ENCODE measurements at places on chromosomes 5 and 9.

DNA sequence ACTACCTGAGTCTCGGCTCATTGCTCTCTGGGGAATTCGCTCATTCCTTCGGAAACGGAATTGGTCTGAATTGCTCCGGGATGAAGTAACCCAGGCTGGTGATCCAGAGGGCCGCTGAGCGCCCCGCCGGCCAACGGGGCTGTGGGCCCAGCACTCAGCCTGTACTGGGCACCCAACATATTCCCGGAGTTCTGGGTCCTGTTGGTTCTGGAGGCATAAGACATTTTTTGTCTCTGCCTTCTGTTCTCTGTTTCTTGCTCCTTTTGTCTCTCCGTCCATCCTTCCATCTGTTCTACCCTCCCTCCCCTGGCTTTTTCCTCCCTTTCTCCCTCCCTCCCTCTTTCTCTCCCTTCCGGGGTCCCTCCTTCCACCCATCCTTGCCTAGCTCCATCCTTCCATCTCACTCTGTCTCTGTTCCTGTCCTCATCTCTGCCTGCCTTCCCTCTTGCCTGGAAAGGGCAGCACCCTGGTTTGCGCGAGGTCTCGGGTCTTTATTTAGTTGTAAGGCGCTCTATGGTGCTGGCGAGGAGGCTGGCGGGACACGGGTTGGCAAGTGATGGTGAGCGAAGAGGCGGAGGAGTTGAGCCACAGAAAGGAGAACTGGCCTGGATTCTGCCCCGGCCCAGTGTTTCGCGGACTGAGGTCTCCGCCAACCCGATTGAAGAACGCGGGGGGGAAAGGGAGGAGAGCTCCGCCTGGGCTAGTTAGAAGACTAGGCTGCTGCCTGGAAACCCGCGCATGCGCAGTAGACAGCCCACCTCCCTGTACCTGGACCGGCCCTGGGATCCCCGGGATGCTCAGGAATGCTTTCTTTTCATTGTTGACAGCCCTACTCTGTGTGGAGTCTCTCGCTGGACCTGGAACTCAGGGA is 1468.0 kb downstream of the FOXD4L5 start:
- H3K27me3 ChIP-seq, result peaks cover 6% of the 10 kb centered on the region
- peak; percentile 43 for DNase-seq
- H3K4me3 ChIP-seq, result peak overlapping the region; percentile 34
- peaks cover 16% of the 10 kb centered on the region for H3K4me1 ChIP-seq
- no peak overlapping the region for H3K27ac ChIP-seq
- no peaks in the 10 kb centered on the region for H3K36me3 ChIP-seq

DNA sequence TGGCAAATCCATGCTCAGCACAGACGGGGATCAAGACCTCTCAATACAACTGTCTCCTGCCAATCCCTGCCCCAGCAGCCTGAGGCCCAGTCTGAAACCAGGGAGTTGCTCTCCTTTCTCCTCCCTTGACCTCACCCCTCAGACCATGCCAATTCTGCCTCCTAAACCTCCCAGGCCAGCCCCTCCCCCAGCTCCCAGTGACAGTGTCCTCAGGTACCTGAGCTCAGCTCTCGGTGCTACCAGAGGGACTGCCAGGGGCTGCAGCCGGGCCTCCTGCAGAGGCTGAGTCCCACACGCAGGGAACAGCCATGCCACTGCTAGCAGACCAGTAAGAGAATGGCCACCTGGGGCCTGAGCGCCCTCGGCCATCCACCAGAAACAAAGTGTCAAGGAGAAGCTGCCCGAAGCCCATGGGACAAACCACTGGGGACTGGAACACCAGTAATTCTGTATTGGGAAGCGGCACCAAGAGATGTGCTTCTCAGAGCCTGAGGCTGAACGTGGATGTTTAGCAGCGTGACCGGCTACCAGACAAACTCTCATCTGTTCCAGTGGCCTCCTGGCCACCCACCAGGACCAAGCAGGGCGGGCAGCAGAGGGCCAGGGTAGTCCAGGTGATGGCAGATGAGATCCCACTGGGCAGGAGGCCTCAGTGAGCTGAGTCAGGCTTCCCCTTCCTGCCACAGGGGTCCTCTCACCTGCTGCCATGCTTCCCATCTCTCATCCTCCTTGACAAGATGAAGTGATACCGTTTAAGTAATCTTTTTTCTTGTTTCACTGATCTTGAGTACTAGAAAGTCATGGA is 557 bp upstream of the IL3 start:
- no peak for DNase-seq
- H3K4me1 ChIP-seq, result peaks cover 69% of the 10 kb centered on the region
- H3K27ac ChIP-seq, result no peak overlapping the region
- no peak overlapping the region for H3K4me3 ChIP-seq
- H3K36me3 ChIP-seq, result no peaks in the 10 kb centered on the region

DNA sequence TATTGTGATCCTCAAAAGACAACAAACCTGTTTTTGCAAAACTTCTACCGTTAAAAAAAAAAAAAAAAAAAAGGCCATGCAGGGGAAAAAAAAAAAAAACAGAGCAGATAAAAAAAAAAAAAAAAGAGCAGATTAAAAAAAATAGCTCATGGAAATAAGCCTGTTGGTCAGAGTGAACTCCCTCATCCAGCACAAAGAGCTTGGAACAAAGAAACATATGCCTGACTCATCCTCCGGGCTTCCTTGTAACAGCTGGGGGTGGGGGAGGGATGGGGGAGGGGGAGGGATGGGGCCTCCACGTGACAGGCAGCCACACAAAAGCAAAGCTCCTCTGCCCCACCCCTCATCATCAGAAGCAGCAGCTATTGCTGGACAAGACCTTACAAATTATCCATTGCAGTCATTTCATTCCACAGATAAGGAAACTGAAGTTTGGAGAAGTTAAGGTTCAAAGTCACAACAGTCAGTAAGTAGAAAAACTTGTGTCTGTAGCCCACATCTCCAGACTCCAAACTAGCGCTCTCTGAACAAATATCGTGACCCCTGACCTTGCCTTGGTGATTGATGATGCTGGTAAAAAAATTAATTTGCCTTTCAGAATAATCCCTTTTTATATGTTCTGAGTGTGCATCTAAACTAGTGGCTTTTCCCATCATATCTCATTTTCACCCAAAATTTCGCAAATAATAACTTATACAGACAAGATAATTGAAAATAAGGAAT is 38.9 kb downstream of the SLC35D2 start:
- no peak for DNase-seq
- no peak overlapping the region for H3K27ac ChIP-seq
- H3K4me1 ChIP-seq, result no peaks in the 10 kb centered on the region
- no peak overlapping the region for H3K4me3 ChIP-seq

DNA sequence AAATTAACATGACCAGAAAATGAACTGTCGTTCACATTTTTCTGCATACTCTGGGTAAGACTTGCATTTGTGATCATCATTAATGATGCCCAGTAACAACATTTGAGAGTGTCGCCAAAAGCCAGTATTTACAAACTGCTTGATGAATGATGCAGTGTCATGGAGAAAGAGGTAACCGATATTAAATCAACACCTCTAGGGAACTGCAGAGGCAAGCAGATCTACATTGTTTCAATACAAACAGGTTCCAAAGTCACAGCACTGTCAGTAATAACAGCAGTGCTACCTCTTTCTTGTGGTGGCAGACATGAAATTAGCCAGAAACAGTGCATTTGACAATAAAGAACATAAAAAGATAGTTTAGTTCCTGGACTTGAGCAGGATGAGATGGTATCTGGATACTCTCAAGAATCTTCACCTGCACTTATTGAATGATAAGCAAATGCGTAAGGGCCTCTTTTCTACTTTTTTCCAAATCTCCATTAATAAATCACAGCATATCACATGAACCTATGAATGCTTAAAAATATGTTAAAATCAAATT is 456.6 kb downstream of the ARHGEF28 start:
- H3K36me3 ChIP-seq, result no peaks in the 10 kb centered on the region
- no peaks in the 10 kb centered on the region for H3K4me1 ChIP-seq
- H3K27ac ChIP-seq, result no peak overlapping the region
- H3K4me3 ChIP-seq, result no peak overlapping the region
- no peaks in the 10 kb centered on the region for H3K27me3 ChIP-seq

DNA sequence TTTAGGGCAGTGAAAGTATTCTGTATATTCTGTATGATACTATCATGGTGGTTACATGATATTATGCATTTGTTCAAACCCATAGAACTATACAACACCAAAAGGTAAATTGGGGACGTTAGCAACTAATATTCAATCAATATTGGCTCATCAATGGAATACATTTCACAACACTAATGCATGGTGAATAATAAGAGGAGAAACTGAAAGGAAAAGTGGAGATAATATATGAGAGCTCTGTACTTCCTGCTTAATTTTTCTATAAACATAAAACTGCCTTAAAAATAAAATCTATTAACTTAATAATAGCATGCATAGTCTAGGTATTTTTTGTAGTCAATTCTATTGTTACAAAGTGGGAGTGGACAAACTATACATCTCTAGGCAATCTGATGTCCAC is 66.3 kb downstream of the TRIM32 start:
- H3K4me1 ChIP-seq, result no peaks in the 10 kb centered on the region
- H3K27ac ChIP-seq, result no peak overlapping the region
- no peaks in the 10 kb centered on the region for H3K36me3 ChIP-seq
- no peak for DNase-seq
- no peak overlapping the region for H3K4me3 ChIP-seq

DNA sequence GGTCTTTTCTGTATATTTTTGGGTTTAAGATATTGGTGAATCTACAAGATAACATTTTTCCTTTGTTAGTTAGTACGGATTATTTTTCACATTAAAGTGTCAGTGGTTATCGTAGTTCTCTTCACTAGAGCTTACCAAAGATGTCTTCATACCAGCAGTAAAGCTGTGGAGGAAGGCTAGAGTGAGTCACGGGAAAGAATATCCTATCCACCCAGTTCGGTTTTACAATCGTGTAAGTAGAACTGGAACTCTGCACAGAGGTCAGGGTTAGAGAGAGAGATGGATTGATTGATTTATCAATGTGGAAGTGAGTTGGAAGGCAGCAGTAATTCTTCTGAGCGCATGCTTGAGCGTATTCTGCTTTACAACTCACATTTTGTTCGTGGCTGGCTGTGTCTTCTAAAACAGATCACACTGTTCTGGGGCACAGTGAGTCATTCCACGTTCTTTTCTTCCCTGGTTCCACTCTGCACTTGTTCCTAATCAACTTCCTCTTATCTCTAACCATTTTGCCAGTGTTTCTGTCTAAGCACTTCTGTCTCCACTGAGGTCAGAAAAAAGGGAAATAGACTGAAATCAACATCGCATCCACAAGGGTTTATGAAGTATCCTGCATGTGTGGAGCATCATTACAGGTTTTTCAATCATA is 86.5 kb upstream of the ARRDC3 start:
- no peak overlapping the region for H3K27ac ChIP-seq
- H3K4me3 ChIP-seq, result no peak overlapping the region
- no peaks in the 10 kb centered on the region for H3K27me3 ChIP-seq

DNA sequence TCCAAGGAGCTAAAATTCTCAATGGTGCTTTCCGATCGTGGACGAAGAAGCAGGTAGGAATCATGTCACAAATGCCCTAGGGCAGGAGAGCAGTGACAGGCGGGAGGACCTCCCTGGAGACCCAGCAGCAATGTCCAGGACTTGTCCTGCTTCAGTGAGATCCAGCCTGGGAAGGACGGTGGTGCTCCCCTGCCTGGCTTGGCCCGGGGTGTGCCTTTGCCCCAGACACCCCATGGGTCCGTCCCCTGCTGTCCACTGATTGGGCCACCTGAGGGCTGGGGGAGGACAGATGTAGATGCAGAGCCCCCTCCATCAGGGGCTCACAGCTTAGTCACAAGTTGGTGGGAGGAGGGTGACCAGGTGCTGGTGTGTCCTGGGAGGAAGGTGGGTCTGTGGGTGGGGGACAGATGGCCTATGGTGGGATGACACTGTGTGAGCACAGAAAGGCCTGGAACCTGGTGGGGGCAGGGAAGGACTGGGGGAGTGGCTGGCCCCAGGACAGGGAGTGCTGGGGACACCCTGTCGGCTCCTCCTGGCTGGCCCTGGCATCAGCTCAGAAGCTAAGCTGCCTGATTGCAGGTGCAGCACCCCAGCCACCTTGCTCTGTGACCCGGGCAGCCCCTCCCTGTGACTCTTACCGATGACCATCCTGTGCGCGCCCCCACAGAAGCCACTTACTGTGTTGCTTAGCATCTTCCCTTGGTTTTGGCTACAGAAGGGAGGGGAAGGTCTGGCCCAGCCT is 82.0 kb downstream of the PHF2 start:
- no peak overlapping the region for H3K27ac ChIP-seq
- no peak for DNase-seq
- H3K4me1 ChIP-seq, result no peaks in the 10 kb centered on the region
- H3K4me3 ChIP-seq, result no peak overlapping the region
- peaks cover 74% of the 10 kb centered on the region for H3K36me3 ChIP-seq

GRCh38 chr5:56494300-56494731 is 261.2 kb upstream of the ANKRD55 start:
- H3K36me3 ChIP-seq, result no peaks in the 10 kb centered on the region
- peaks cover 18% of the 10 kb centered on the region for H3K4me1 ChIP-seq
- no peak for DNase-seq
- H3K27me3 ChIP-seq, result no peaks in the 10 kb centered on the region
- H3K27ac ChIP-seq, result no peak overlapping the region

DNA sequence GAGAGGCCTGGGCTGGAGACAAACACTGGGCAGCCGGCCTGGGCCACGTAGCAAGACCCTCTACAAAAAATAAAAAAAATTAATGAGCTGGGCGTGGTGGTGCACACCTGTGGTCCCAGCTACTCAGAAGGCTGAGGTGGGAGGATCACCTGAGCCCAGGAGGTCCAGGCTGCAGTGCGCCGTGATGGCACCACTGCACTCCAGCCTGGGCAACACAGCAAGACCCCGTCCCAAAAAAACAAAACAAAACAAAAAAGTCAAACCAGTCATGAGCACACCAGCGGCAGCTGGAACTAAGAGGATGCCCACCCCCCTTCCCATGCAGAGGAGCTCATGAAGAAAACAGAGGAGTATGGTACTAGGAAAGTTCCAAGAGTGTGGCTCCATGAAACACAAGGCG is 2.2 kb upstream of the UBAC1 start:
- H3K4me1 ChIP-seq, result peaks cover 46% of the 10 kb centered on the region
- no peak overlapping the region for H3K27ac ChIP-seq
- H3K4me3 ChIP-seq, result no peak overlapping the region
- DNase-seq, result no peak
- H3K27me3 ChIP-seq, result no peaks in the 10 kb centered on the region
- H3K36me3 ChIP-seq, result no peaks in the 10 kb centered on the region

GRCh38 chr9:4086119-4087090 is 213.5 kb downstream of the GLIS3 start:
- no peak for DNase-seq
- H3K27ac ChIP-seq, result no peak overlapping the region
- H3K4me3 ChIP-seq, result no peak overlapping the region
- no peaks in the 10 kb centered on the region for H3K4me1 ChIP-seq
- no peaks in the 10 kb centered on the region for H3K36me3 ChIP-seq

GRCh38 chr5:172494630-172495505 is 40.5 kb upstream of the SH3PXD2B start:
- no peak for DNase-seq
- no peak overlapping the region for H3K4me3 ChIP-seq
- H3K4me1 ChIP-seq, result no peaks in the 10 kb centered on the region
- no peaks in the 10 kb centered on the region for H3K27me3 ChIP-seq
- H3K27ac ChIP-seq, result no peak overlapping the region
- no peaks in the 10 kb centered on the region for H3K36me3 ChIP-seq

DNA sequence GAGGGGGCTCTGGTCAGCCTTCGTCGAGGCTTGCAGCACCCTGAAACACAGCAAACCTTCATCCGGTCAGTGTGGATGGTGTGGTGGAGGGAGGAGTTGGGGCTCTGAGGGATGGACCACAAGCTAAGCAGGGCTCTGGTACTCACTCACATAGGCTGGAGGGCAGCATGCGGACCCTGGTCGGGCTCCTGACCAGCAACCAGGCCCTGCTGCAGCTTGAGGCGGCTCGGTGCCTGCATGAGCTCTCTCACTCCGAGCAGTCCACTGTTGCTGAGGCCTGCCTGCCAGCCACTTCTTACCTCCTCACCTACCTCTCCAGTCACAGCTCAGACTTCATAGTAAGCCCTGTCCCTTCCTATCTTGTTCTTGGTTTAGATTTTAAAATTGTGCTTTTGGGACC is 2.5 kb downstream of the TMCO6 start:
- H3K27ac ChIP-seq, result no peak overlapping the region
- H3K27me3 ChIP-seq, result no peaks in the 10 kb centered on the region
- H3K4me1 ChIP-seq, result peaks cover 32% of the 10 kb centered on the region
- H3K36me3 ChIP-seq, result peaks cover 41% of the 10 kb centered on the region
- no peak overlapping the region for H3K4me3 ChIP-seq

All from CD4-positive, alpha-beta T cell (primary cell).